ENCODE measurements at places on chromosomes 2 and 18. TPM values are rescaled to one million over a fixed set of nuclear protein-coding genes. Genes with fewer than 3 reads are reported as not detected.
A peak's percentile ranks its signal among the peaks of the same experiment; 100 is the strongest.

The SRD5A2 gene
- total RNA-seq = 23.3 TPM

DNA sequence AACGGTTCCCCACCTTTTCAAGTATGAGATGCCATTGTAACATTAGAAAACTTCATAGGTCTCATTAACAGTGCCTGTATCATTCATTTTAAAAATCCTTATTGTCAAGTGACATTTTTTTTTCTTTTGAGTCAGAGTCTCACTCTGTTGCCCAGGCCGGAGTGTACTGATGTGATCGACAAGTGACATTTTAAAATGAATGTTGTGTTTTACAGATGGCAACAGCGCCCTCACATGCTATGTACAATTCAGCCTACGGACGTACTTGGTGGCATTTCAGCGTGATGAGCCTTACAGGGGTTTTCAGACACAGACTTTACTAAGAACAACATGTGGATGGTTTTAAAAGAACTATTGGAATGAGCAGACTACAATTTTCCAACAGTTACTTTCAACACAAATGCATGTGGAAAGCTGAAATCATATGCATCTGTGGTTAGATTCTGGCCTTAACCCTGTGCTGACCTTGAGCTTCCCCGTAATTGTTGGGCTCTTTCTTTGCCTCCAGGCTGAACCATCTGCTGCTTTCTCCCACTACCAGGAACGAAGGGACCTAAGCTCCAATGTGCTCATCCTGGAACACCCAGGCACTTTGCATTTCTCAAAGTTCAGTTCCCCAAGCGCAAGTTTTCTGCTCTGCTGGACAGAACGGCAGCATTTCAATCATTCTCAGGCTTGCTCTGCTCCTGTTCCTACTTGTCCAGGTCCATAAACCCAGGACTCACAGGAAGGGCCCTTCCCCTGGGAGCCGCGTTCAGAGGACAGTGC is 119.9 kb upstream of the NDUFV2 start:
- DNase-seq = no peak

DNA sequence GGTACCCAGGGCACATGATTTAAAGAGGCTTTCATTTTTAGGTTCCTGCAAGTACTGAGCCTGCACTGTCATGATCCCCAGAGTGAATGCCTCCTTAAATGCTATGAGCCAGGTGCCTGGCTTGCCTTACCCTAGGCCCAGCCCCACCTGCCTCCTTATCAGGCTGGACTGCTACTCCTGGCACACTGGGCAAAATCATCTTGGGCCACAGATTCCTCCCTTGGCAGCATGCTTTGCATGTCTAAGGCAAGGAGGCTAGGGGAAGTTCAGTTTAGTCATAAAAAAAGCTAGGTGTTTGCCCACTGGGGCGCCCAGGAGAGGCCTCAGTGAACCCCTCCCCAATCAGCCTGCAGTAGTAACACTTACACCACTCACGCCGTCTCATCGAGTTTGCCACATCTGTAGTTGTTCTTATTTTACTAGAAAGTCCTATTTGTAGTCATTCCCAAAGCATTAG is 45.1 kb downstream of the LBH start:
- no peak for DNase-seq

DNA sequence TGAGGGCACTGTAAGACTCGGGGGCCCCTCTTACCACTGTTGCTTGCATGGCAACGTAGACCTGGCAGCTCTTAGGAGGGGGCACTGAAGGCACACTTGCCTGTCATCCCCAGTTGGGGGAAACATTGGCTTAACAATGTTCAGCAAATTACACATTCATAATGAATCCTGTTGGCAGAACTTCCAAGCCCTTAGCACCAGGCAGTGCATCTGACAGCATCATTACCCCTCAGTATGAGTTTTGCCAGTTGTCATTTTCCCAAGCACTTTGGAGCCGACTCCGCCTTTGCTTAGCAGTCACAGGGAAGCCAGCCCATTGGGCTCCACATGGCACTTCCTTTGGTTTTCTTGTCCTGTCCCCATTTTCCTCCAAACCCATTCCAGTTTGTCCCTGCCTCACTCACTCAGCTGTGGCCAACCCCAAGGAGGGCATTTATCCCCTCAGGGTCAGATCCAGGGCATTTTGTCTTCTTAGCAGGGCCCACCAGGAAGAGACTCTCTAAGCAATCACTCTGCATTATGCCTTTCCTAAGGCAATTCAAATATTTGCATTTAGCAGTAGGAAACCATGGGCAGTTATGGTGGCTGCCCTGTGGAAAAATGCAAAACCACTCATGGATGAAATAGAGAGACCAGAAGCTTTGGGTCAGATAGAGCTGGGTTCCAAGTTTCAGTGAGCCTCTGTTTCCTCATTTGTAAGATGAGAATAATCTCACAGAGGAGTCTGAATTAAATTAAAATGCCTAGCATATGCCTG is 73.9 kb downstream of the VSNL1 start:
- no peak for DNase-seq

GRCh38 chr18:79166702-79167101 is 97.5 kb downstream of the ATP9B start:
- DNase-seq = no peak

DNA sequence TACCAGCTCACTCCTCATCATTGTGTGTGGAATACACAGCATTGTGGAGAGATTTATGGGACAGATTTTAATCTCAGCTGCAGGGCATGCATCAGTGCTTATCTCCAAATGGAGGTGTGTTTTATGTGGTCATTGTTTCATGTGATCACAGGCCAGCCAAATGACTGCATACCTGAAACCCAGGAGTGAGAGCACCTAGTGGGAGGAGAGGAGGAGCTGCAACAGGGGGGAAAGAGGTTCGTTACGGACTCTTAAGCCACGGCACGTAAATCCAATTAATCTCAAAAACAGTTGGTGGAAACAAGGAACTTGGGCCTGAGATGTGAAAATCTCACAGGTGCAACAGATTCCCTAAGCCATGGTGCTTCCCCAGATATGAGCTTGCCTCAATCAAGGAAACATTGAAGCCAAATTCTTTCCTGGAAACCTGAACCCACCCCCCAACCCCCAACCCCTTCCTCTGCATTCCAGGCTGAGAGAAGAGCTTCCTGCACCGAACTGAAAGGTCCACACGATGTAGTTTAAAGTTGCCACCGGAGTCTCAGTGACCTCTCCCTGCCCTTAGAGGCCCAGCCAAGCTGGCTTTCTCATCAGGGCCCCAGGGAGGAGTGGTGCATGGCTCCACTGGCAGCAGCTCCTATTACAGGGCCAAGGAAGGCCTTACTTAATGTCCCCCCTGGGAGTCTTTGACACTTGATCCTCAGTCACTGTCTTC is 167.4 kb downstream of the C1D start:
- no peak for DNase-seq

GRCh38 chr2:102661846-102662245 is 42.5 kb downstream of the SLC9A2 start:
- DNase-seq = no peak

The NT5C1B gene
- not detected for total RNA-seq

DNA sequence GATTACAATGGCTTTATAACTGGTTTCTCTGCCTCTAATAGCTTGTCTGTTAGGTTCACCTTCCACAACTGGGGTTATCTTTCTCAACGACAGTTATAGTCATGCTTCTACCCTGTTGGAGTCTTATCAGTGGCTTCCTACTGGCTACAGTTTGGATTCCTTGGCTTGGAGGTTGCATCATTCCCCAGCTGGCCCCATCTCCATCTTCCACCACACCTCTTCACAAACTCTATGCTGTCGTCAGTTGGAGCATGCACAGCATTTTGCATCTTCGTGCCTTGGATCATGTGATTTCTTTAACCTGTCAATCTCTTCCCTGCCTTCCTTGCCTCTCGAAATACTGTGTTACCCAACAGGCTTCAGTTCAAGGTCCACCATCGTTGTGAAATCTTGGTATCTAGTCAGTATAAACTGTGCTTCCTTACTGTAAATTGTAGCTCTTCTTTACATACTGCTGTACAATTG is 316.3 kb upstream of the CXCR4 start:
- DNase-seq = no peak

The HOXD13 gene
- not detected for total RNA-seq

The MEMO1 gene
- 26.0 TPM for total RNA-seq

The CRYGC gene
- not detected for total RNA-seq

- no peak for DNase-seq
Observed at GRCh38 chr2:84991404-84992160, 20.6 kb downstream of the KCMF1 start.

GRCh38 chr18:56756966-56757365 is 105.8 kb downstream of the WDR7 start:
- DNase-seq = no peak

The TMEM17 gene
- 1.9 TPM for total RNA-seq

The TFPI gene
- 109 TPM for total RNA-seq

DNA sequence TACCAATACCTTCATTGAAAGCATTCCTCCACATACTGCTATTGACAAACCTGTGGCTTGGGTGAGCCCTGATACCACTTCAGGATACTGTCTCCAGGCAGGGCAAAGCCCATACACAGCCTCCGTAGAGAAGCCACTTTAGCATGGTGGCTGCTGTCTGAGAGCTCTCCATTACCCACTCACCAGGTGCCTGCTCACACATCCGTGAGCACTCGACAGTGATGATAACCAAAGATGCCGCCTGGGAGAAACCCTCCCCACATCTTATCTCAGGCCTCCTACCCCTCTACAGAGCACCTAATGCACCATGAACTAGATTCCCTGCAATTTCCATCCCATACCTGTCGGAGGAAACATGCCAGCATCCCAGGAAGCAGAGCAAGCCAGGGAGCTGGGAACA is 57.6 kb upstream of the KLHL29 start:
- DNase-seq = no peak

The DCDC2C gene
- not detected for total RNA-seq

- DNase-seq = no peak
Observed at GRCh38 chr2:31221544-31221943, 4.2 kb upstream of the CAPN14 start.

DNA sequence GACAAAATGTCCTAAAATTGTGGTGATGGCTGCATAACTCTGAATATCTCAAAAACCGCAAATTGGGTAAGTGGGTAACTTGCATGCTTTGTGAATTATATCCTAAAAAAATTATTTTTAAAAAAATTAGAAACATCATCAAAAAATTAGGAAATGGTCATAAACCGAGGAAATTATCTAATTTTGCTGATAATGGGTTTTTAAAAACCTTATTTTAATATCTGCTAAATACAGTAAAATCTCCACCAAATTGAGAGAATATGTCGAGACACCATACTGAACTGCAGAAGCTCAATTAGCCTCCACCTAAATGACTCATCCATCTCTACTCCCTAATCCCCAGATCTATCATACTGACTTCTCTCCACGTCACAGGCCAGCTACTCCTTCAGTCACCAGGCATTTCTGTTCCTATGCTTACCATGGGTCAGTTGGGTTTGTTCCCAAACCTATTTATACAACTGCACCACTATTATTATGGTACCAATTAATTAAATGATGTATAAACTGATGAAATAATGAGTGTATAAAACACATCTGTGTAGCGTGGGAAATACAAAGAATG is 36.1 kb downstream of the SPIRE1 start:
- DNase-seq = no peak

DNA sequence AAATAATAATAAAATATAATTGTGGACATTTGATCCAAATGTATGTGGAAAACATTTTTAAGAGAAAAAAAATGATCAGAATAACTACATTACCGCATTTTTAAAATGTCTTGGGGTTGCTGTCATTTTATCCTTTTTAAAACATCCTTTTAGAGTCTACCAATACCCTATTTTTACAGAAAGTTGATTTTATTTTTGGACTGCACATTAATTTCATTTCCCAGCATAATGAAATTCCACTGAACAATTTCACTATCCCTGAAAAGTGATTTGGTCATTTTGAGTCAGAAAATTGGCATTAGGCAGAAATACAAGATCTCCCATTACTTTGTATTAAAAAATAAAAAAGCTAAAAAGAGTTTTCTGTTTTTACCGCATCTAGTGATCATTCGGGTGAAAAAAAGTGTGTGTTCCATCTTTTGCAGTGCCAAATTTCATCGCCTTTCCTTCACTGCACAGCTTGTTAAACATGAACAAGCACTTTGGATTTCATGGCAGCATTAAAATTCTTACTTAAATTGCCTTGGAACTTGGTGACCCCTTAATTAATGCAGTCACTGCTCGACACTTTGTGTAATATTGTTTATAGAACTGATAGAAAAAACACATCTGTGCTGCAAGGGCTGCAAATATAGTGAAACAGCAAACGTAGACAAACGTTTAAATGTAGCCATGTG is 611.7 kb downstream of the TSN start:
- DNase-seq = no peak

The UGT1A10 gene
- total RNA-seq = not detected

GRCh38 chr18:13611142-13611600 is 115.2 kb downstream of the FAM210A start:
- DNase-seq = peak; percentile 30

DNA sequence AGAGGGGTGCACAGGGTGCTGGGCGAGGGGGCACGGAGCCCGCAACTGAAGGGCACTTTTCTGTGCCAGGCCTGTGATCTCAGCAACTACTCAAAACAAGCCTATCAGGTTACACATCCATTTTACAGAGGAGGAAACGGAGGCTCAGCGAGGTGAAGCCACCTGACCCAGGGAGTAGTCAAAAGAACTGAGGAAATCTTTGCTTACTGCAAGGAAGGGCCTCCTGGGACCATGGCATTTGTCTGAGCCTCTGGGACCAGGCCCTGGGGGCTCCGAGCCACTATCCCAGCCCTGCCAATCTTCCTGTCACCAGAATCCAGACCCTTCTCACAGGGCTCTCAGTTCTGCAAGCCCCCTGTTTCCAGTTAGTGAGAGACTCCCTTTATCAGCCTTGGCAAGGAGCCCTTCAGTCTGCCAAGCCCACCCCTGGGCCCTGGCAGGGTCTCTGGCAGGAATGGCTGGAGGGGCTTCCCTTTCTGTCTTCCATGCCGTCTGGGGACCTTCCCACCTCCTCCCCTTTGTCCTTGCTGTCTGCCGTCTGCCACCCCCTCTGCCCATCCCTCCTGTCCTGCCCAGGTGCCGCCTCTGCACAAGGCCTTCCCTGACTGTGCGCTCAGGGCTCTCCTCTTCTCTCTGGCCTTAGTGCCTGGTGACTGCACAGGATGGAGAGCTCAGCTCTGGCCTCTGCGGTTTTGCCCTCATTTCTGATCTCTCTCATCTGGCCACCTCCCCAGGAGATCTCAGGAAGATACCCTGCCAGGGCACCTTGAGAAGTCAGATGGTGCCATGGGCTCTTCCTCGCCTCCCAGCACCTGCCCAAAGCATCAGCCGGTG is 194.7 kb upstream of the GLI2 start:
- DNase-seq = no peak

The LRATD1 gene
- 2.6 TPM for total RNA-seq

GRCh38 chr2:166614503-166614902 is 120.5 kb upstream of the SCN7A start:
- no peak for DNase-seq

- no peak for DNase-seq
Observed at GRCh38 chr2:119430023-119430498, 1.6 kb upstream of the TMEM37 start.

DNA sequence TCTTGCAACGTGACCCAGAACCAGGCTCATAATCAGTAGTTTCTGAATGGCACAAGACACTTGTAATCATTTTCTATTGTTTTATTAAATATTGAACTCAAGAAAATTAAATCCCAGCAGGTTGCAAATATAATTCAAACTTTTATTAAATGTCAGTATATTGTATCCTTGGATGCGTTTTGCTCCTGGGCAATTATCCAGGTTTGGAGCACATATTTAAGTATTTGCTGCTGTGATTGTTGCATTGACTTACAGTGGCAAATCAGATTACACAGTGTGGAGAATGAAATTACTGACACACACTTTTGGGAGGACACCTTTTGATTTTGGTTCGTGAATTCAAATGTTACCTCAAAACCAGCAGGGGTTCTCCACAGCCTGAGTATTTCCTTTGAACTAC is 27.1 kb upstream of the TMEM178A start:
- no peak for DNase-seq

- peak; percentile 41 for DNase-seq
Observed at GRCh38 chr2:79511320-79511951, 1.4 kb upstream of the CTNNA2 start.

All from liver (tissue), 10 donors.